ENCODE measurements at places on chromosomes 3 and 15. TPM values are rescaled to one million over a fixed set of nuclear protein-coding genes. Genes with fewer than 3 reads are reported as not detected.
A peak's percentile ranks its signal among the peaks of the same experiment; 100 is the strongest.

The PDZRN3 gene
- polyA plus RNA-seq: 48.5 TPM

The MCTP2 gene
- polyA plus RNA-seq: 22.3 TPM

The PEX5L gene
- 0.58 TPM for polyA plus RNA-seq

The KIF9 gene
- 22.7 TPM for polyA plus RNA-seq

The SLC22A14 gene
- polyA plus RNA-seq: 1.1 TPM

The RPSA gene
- 1,388 TPM for polyA plus RNA-seq

The PLSCR2 gene
- 1.0 TPM for polyA plus RNA-seq

The LAMB2 gene
- polyA plus RNA-seq: 435 TPM

The SH2D7 gene
- polyA plus RNA-seq: 0.98 TPM

The CTXND1 gene
- polyA plus RNA-seq: 11.0 TPM

The AQP9 gene
- polyA plus RNA-seq: 0.18 TPM

The FBXO40 gene
- 0.02 TPM for polyA plus RNA-seq

DNA sequence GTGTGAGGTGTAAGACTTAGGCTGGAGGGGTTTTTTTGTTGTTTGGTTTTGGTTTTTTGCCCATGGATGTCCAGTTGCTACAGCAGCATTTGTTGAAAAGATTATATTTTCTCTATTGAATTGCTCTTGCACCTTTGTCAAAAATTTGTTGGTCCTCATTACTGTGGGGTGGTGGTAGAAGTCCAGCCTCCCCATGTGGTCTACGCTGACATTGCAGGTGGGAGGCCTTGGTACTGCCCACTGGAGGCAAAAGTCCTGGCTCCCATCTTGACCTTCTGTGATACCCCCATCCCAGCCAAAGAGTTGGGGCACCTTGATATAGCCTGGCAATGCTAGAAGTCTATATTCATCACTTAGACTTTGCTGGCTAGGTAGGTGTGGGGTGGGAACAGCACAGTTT lies 5.4 kb upstream of the RAB6B start:
- no peak for DNase-seq

- no peak for DNase-seq
Observed at GRCh38 chr3:45549961-45550360, 44.6 kb upstream of the LIMD1 start.

GRCh38 chr3:185270262-185270955 lies 16.6 kb upstream of the EHHADH start:
- DNase-seq: no peak

- DNase-seq: no peak
Observed at GRCh38 chr15:70514251-70514650, 249.1 kb downstream of the UACA start.

GRCh38 chr3:170038434-170039110 lies 777 bp downstream of the GPR160 start:
- no peak for DNase-seq

GRCh38 chr3:132637590-132637989 lies 22.0 kb downstream of the ACAD11 start:
- DNase-seq: no peak

DNA sequence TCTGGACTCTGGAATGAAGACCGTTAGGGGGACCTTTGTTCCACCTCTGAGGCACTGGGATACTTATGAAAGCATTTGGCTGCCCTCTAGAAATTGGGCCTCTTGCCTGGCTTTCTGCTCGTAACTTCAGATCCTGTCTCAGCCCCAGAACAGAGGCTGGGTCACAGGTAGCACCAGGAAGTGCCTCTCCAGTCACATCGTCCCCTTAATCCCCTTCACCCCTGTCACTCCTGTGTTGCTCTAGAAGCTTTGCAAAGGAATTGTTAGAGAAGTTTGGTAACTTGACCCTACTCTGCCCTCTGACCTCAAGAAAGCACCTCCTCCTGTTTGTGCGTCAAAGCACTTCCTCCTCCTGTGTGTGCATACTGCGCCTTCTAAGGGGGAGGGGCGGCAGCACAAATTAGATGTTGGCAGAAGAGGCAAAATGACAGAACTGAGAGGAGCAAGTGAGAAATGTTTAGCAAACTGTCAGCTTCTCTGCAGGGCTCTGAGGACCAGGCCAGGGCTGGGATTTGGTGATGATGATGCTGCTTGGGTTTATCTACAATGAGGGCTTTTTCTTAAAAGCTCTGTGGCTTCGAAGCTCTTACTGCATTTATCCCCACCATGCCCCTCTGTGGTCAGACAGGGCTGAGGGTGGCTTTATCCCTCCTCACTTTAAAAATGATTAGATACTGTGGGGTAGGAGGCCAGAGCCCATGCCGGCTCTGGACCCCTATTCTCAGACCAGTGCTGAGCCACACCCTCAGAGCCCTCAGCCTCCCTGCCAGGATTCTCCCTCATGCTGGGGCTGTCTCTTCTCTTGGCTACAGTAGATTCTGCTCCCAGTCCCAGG lies 76.2 kb downstream of the LARS2 start:
- DNase-seq: peak; percentile 56

DNA sequence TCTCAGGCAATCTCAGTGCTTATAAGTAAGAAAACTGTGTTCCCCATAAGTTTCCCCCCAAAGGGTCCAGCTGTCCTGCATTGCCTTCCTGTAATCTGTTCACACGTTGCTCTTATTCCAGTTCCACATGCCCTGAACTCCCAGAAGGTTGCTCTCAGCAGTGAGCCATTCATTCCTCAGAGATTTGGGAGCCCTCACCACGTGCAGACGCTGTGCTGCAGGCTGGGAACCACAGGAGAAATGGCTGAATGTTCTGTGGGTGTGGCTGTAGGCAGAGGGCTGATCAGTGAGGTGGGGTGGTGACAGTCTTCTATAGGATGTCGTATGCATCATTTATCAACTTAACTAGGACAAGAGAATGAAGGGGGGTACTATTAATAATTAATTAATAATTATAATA lies 3.3 kb upstream of the THSD4 start:
- no peak for DNase-seq

- DNase-seq: no peak
Observed at GRCh38 chr15:90033006-90033405, 31.9 kb downstream of the ZNF710 start.

GRCh38 chr3:139572847-139573672 lies 33.5 kb upstream of the RBP1 start:
- DNase-seq: no peak

GRCh38 chr15:40623361-40623760 lies 29.3 kb downstream of the KNL1 start:
- no peak for DNase-seq

- DNase-seq: no peak
Observed at GRCh38 chr3:184058029-184058428, 5.2 kb downstream of the HTR3C start.

DNA sequence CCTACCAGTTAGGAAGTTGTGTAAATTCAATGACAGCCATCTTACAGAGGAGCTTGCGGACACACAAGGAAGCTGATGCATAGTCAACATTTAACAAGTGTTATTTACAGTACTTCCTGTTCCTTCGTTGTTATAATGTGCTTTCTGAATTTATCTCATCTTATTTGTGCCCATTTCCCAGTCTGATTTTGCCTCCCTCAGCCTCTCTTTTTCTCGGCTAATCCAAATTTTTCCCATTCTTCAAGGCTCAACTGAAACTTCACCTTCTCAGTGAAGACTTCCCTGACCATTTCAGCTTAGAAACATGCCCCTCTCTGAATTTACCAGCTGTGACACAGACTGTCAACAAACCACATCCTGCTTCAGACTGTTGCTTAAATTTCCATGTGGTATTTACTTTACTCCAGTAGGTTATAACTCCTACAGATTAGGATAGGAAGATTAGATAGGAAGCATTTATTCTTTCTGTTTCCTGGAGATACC lies 55.7 kb upstream of the CP start:
- no peak for DNase-seq

DNA sequence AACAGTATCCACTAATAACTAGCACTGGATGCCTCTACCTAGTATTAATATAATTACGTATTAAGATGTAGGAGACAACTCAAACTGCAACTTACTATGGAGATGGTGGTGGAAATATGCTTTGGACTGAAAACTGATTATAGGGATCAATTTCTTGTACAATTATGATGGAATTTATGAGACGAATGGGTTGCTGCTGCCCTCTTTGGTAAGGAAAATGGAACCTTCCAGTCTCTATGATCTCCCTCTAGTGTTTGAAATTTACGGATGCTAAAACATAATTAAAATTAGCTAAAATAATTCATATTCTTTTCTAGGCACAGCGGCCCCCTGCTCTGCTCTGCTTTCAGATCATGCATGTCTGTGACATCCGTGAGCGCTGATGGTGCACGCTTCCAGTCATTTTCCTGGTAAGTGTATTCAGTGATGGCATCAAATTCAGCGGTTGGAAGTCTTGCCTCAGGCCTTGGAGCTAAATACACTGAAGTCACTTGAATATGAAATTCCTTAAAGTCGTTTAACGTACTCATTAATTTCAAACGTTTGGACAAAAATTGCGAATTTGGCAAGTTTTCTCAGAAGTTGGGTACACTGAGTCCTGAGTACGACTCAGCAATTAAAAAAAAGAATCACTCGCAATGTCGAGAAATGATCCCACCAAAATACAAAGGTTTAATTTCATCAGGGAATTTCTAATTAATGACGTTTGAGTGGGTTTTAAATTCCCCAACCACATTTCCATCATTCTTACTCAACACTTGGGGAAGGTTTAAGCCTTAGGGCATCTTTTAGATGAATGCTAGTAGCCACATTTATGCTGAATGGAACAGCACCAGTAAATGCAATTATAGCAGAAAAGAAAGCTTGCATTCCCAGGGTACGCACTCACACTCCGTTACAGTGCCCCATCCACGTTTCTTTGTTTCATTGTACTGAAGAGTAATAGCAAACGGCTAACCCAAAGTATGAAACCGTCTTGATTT lies 132.6 kb downstream of the NR2F2 start:
- no peak for DNase-seq

DNA sequence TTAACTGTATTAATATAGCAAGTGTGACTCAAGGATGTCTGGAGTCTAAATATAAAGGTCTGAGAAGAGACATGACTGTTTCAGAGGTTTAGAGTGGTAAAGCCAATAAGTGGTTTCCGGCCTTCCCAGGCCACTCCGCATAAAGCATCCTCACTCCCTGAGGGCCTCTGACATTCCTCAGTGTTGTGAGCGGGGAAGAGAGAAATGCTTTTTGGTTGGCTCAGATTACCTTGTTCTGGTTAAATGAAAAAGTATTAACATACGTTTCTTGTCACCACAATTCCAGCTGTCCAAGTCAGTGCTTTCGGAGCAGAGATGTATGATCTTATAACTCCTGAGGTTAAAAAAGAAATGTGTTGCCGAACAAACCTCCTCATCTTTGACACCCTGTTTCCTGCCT lies 103.8 kb downstream of the RBMS3 start:
- peak; percentile 47 for DNase-seq

DNA sequence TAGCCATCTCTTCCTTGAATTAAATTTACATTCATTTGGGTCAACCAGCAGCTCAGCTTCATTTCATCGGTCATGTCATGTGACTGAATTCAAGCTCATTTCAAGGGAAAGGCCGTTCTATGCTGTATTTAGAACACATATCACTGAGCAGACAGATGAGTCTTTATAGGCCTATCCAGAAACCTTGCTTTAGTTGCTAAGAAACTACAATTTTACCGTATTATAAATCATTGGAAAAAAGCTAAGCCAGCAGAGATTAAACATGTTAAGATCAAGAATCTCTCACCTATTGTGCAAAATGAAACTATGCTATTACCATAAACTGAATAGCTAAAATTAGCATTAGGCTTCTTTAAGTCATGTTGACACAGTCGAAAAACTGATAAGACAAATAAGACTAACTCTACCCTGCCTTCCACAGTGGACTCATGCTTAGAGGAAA lies 2.2 kb downstream of the NPTN start:
- DNase-seq: no peak

GRCh38 chr3:62371720-62372591 lies 1.4 kb downstream of the FEZF2 start:
- DNase-seq: no peak

- no peak for DNase-seq
Observed at GRCh38 chr3:277873-278272, 81.3 kb downstream of the CHL1 start.

- no peak for DNase-seq
Observed at GRCh38 chr3:194370753-194371152, 1.2 kb upstream of the LRRC15 start.

DNA sequence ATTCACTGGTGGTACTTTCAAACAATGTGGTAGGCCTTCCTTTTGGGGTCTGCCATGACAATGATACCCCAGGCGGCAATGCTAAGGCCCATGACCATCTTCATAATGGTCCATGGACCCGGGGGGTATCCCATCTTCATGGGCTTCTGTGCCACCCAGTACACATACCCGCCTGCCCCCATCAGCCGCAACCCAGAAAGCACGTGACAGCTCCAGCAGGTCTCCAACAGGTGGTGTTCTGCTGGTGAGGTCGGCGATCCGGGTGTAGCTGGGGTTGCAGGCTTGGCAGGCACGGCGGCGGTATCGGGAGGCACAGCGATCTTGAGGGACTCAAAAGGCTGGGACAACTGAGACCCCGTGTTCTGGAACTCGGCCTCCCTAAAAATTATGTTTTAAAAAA lies 214.5 kb downstream of the SNRPN start:
- DNase-seq: no peak

- DNase-seq: no peak
Observed at GRCh38 chr3:24052446-24052845, 107.4 kb downstream of the NR1D2 start.

DNA sequence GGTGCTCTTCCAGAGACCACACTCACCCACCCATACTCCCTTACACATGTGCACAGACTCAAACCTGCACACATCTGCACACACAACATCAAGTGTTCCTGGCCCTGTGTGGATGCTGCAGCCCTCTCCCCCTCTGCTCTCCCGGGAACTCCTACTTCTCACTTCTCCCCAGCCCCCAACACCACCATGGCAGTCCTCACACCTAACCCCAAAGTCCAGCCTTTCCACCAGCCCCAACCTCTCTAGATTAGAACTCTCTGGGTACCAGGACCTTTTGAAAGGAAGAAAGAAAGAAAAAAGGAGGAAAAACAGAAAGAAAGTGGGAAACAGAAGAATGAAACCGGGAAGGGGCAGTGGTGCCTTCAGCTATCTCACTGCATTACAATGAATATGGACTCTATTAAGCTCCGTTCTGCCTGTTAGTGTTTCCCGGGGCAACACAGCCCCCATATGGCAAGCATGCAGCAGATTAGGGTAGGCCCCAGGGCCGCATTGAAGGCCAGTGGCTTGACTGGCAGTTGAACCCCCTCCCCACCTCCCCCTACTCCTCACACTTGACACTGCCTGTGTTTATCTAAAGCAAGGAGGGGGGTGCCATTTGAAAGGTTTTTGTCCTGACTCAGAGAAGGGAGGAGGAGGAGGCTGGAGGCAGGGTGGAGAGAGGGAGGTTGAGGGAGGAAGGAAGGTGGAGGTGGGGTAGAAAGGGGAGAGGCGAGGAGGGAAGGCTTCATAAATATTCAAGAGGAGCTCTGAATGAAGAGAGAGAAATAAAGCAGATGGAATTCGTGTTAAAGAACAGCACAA lies 30.1 kb downstream of the BOC start:
- peak; percentile 58 for DNase-seq

DNA sequence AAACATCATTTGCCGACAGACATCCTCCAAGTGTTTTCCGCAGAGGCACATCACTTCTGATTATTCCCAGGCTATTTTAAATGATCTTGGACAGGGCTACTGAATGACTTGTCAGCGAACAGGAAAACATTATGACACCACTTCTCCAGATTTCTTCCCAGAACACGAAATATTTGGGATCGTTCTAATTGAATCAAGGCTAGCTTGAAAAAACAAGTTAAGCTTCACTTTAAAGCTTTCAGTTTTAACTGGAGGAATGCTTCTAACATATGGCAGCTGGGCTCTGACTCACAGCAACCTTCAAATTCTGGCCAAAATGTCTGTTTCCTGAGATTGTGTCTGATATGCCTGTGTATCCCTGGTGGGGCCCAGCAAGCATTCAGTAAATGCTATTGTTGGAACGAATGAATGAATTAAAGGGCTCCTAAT lies 127.0 kb upstream of the ICE2 start:
- no peak for DNase-seq
